Mucosa of gallbladder (tissue), 1 donor: ENCODE measurements at places on chromosomes 3 and 15.

DNA sequence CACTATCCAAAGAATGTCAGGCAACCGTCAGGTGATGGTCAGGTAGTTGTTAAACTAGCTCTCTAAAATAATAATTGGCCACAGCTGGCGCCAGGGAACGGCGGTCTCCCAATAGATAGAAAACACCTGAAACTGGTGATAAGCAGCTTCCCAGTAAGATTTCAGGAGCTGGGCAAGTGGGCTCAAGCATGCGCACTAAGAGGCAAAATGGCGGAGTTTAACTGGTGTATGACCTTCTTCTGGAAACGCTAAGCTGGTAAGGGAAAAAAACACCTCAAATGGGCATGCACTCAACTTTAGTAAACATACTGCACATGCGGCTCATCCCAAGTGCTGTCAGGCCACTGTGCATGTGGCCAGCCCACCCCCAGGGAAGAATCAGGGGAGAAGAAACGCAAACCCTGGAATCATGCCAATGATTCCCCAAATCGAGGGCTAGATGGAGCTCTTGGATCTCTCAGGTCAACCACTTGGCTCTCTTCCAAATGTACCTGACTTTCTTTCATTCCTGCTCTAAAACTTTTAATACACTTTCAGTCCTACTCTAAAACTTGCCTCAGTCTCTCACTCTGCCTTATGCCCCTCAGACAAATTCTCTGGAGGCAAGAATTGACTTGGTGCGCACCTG is 195.0 kb downstream of the ZNF621 start:
- DNase-seq: peak; percentile 30

DNA sequence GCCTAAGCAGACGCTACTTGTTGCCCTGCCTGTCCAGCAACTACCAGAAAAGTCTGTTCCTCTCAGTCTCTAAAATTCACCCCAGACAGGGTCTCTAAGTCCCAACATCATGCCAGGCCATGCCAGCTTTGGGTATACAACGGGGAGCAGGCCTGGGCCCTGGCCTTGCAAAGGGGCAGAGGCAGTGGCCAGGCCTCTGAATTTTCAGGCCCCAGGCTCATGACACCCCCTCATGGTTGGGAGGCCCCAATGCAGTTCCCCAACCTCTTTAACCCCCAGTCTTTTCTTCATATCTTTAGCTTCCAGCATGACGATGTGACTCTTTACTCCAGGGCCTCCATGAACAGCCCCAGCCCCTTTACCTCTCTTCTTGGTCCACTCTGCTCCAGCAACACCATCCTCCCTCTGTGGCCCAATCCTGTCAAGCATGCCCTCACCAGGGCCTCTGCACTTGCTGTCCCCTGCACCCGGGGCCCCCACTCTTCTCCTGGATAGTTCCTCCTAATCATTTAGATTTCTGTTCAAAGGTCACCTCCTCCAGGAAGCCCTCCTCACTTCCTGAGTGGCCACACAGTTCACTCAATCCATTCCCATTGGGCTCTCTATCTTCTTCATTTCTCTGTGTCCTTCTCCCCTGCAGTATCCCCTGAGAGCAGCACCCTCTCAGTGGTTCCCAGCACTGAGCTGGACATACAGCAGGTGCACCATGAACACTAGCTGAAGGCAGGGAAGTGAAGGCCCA is 4.8 kb downstream of the IQSEC1 start:
- DNase-seq: no peak

DNA sequence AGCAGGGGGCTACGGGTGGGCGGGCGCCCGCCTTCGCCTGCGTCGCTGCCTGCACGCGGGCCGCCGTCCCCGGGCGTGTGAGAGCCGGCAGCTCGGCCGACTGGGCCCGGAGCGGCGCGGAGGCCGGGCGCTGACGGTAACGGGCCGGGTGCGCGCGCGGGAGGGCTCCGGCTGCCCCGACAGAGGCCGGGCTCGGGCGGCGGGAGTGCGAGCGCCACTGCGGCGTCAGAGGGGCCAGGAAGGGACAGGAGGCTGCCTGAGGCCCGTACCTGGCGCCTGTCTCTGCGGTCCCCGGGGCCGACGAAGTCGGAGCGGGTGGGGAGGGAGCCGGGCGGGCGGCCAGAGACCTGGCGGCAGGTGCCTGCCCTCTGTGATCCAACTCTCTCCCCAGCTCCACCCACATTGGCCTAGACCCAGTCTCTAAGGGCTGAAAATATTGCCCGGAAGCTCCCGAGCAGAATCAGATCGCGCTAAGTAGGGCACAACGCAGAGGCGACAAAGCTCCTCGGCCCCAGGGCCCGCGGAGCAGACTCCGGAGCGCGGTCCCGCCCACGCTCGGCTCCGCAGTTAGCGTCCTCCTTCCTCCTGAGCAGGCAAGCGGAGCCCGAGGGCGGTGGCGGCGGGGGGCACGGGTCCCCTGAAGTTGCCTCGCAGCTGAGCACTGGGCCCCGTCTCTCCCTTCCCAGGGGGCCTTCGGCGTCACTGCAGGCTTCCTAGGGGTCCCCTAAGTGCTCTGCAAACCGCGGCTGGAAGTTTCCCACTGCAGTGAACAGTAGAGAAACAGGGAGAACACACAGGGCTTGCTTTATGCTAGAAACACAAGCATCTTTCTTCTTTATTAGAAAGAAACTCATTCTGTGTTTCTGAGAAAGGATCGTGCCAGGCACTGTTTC is at the start of gene MAN2A2:
MAN2A2 (plus strand) TSS at position 463 of the 893 bp plus-strand sequence. CDS start 906 bp downstream, outside the sequence.
- DNase-seq: peak; percentile 51

GRCh38 chr3:17266846-17267245 is 382.1 kb downstream of the PLCL2 start:
- no peak for DNase-seq

GRCh38 chr3:123610331-123610730 is 25.5 kb upstream of the HACD2 start:
- no peak for DNase-seq

- DNase-seq: no peak
These were observed 610.8 kb downstream of the MECOM start for GRCh38 chr3:169052465-169053302.

DNA sequence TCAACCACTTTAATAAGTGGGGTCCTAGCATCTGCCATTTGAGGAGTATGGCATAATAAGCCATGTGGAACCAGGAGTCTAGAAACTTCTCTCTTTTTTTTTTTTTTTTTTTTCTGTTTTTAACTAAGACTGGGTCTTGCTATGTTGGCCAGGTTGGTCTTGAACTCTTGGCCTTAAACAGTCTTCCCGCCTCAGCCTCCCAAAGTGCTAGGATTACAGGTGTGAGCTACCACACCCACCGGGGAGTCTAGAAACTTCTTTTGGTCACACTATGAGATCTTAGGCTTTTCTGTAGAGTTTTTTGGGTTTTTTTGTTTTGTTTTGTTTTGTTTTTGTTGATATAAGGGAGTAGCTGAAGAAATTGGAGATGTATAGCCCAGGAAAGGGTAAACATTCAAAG is 52.9 kb downstream of the ZBTB38 start:
- no peak for DNase-seq

- DNase-seq: no peak
These were observed 35.5 kb downstream of the ARRDC4 start for GRCh38 chr15:97995881-97996603.

GRCh38 chr3:111970376-111970775 is 8.4 kb upstream of the ABHD10 start:
- DNase-seq: no peak

DNA sequence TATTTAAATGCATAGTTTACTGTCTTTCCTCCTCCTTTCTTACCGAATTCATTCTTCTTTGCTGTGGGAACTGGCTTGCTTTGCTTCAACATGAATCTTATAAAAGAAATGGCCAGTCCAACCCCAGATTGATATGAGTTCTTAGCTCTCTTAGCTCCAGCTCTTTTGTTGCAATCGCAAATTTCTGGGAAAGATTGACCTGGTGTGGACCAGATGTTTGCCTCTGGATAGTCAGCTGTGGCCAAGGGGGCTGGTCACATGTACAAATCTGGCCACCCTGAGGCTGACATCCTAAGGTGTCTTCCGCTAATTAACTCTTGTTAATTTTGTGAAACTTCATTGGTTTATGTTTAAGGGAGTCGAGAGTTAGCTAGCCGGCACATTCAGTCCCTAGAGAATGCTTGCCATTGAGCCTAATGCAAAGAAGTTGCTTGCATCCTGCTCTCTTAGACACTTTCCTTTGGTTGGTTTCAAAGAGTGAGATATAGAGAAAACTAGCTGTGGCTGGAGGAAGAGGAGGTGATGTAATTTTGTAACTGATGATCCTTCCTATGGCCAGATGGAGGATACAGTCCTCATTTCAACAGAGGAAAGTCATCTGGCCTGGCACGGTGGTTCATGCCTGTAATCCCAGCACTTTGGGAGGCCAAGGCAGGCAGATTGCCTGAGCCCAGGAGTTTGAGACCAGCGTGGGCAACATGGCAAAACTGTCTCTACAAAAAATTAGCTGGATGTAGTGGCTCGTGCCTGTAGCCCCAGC is 162.4 kb downstream of the ADAMTSL3 start:
- DNase-seq: no peak

DNA sequence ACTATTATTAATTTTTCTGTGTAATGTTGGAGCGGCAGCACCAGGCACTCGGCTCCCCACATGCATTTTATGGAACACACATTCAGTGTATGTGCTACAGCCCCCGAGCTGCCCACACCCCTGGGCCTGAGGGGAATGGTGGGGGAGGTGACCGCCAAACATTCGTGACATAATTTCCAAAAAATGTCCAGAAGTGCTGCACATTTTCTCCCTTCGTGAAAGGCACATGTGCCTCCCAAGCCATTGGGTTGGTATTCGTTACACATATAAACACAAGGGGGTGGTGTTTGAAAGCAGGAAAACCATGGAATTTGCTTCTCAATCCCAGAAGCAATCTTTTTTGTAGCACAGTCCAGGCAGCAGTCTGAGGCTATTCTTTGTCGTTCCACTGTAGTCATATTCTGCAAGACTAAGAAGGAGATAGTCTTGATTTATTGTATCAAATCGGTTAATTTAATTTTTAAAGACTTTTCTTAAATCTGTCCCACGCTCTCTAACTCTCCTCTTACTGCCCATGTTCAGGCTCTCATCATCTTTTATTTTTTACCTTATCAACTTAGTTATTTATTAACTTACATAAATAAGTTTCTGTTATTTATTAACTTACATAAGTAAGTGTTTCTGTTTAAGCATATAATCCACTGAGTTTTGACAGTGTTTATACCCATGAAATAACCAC is 39.2 kb upstream of the POLR2M start:
- DNase-seq: peak; percentile 32

DNA sequence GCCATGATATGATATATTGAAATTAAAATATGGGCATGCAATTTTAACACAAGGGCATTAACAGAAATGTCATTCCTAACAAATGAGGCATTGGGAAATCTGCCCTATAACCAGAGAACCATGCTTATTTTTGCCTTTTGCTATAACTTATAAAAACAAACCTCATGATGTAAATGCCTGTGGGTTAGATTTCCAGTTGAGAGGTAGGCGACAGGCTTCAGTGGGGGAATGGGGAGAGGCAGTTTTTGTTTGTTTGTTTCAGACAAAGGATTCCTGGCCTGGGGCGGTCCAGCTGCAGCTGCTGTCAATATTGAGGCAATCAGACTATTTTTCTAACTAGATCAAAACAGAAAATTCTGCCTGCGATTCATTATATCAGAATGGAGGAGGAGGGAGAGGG is 490.4 kb upstream of the CFAP20DC start:
- no peak for DNase-seq

- DNase-seq: no peak
These were observed 224.8 kb upstream of the HES1 start for GRCh38 chr3:193910886-193911738.

GRCh38 chr3:174216946-174217718 is 642.0 kb upstream of the NAALADL2 start:
- DNase-seq: no peak

DNA sequence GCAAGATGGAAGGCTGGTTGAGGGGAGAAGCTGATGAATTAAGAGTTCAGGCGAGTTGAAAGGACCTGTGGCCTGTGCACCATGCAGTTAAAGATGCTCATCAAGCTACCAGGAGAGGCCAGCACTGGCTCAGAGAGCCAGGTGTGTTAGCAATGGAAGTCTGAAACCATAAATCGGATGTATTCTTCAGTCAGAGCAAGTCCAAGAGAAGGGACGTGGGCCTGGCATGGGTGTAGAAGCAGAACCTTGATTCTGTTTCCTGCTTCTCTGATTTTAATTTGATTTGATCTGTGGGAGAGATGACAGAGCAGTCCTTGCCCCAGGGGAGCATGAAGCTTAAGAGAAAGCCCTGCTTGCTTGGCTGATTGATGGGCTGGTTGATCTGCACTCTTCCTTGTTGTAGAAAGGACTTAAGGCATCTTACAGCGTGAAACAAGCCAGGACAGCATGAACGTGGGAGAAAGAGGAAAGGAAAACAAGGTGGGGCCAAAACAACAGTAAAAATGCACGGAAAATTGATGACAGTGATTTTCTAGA is 10.9 kb downstream of the TM6SF1 start:
- no peak for DNase-seq

- no peak for DNase-seq
These were observed 228.2 kb upstream of the TPRG1 start for GRCh38 chr3:188943591-188943990.

DNA sequence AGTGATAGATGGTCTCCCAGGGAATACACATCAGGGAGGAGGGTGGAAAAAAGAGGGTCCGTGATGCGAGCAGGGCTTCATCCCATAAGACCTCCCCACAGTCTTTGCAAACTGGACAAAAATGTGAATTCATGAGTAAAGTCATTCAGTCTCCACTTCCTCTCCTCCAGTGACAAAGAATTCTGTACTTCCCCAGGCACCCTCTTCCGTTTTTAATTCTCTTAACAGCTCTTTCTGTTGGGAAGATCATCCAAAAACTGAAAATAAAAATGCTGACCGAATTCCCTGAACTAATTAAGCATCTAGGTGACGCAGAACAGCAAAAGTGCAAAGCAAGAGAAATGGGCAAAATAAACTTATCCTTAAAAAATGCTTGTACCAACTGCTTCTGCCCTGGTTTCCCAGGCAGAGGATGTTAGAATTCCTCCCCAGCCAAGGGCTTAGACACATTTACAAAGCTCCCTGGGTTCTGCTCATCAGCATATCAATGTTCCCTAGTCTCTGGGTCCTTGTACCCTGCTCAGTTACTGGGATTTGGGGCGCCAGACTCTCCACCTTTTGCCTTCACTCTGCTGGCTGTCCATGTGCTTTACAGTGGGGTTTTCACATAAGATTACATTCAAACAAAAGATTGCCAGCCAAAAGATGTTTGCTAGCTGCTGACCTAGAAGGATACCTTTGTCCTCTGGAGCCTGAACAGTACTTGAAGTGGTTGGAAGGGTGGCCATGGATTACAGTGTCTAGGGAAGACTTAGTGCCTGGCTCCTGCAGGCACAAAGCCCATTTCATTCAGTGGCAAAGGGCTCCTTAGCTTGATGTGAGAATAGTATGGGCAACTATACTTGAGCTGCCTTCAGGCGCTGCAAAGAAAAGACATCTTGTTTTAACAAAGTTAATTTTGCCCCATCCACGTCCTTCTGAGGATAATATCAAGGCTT is 69.4 kb downstream of the ARNT2 start:
- DNase-seq: no peak

DNA sequence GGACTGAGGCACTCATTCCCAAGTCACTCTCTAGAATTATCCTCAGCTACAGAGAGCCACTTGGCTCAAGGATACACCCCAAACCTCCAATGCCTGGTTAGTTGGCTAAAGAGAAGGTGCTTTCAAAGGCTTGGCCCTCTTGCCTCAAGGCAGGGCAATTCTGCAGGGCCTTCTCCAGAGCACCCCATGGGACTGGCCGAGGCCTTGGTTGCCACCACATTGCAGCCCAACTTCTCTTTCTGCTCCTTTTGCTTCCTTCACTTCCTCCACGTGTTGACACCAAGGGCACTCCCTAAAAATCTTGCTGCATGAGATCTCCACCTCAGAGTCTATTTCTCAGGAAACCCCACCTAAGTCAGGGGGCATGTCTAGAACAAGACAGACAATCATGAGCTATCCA is 36.7 kb downstream of the MEGF11 start:
- DNase-seq: no peak

- no peak for DNase-seq
These were observed 59.1 kb upstream of the PYDC2 start for GRCh38 chr3:191401775-191402357.
